ENCODE measurements at places on chromosomes 11 and 22.
A peak's percentile ranks its signal among the peaks of the same experiment; 100 is the strongest.

GRCh38 chr11:128342511-128343134 is 244.7 kb downstream of the ETS1 start:
- peak; percentile 75 for DNase-seq

DNA sequence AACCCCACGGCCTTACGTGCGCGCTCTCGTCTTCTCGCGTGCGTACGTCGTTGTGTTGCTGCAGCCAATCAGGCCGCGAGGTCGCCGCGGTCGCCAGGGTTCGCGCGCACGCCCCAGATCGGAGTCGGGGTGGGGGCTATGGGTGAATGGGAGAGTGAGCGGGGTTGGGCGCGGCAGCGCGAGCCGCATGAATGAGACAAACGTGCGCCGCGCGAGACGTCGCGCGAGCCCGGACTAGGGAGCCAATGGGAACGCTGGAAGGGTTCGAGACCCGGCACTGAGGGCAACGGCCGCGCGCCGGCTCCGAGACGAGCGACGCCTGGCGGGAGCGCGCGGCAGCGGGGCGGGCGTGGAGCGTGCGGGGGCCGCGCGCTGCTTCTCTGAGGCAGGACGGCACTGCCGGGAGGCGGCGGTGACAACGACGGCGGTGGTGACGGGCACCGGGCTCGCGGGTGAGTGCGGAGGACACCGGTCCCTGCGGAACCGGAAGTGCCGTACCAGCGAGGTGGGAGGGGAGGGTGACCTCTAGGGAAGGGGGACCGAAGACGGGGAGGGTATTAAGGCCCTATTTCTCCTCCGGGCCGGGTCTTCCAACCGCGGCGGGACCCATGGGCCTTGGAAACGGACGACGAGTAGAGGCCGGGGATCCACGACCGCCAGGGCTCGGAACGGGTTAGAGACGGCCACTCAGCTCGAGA is at the start of gene ZDHHC5:
Gene ZDHHC5, plus strand, starts transcription at position 379 of the 698 bp plus-strand sequence. CDS start 4,977 bp downstream, outside the sequence.
- peak; percentile 100 for DNase-seq

DNA sequence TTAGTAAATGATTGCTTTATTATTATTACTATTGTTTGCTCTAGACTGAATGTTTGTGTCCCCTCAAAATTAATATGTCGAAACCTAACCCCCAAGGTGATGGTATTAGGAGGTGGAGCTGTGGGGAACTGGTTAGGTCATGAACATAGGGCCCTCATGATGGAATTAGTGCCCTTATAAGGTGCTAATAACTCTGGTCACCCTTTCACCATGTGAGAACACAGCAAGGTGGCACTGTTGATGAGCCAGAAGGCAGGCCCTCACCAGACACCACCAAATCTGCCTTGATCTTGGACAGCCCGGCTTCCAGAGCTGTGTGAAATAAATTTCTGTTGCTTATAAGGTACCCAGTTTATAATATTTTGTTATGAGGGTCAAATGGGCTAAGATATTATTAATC is 95.8 kb downstream of the BDNF start:
- DNase-seq, result no peak

DNA sequence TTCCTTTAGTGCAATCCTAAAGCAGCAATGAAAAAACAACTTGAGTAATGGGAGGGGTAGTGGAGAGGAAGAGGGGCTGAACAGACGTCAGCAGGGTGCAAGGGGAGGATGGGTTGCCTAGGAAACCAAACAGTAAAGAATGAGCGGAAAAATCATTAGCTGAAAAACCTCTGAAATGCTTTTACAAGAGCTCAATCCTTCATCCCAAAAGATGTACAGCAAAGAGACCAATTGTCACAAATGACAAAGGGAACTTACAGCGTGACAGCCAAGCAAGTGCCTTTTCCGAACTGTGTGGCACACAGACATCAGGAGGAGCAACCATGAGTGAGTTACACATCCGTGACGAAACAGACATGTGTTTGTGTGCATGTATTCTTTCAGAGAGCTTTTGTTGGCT is 104.6 kb downstream of the SIK3 start:
- peak; percentile 70 for DNase-seq

GRCh38 chr11:112997857-112998466 is 36.7 kb downstream of the NCAM1 start:
- DNase-seq, result no peak

- no peak for DNase-seq
Measured at GRCh38 chr11:93532281-93532789, 10.9 kb downstream of the SMCO4 start.

GRCh38 chr11:112227471-112227870 is 1.2 kb downstream of the PTS start:
- no peak for DNase-seq

- no peak for DNase-seq
Measured at GRCh38 chr11:21635394-21636145, 557.3 kb upstream of the ANO5 start.

DNA sequence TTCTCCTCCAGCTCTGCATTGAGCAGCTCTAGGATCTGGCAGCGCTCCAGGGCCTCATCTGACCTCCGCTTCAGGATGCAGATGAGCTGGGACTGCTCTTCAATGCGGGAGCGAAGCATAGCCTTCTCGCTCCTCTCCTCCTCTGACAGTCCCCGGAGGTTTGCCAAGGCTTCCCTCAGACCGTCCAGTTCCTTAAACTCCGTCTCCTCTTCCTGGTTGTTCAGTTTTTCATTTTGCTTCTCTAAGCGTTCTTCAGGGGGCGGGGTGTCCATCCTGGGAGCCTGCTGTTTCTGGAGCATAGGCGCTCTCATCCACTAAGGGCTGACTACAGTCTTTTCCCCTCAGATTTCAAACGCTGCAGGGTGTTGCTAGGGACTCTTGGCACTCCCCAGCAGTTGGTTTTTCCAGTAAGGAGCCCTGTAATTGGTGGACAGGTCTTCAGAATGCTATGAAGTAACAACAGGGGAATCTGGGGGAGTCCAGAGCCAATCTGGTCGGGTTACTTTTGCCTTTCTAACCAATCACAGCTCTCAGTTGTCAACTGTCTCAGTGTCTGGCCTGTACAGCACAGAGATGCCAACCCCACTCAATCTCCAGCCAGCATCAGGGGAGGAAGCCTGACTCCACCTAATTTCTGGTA is at the start of gene CCDC89:
Gene CCDC89, minus strand, starts transcription at position 376 of the 640 bp plus-strand sequence. Its CDS starts 65 bp downstream, at position 311.
- no peak for DNase-seq

DNA sequence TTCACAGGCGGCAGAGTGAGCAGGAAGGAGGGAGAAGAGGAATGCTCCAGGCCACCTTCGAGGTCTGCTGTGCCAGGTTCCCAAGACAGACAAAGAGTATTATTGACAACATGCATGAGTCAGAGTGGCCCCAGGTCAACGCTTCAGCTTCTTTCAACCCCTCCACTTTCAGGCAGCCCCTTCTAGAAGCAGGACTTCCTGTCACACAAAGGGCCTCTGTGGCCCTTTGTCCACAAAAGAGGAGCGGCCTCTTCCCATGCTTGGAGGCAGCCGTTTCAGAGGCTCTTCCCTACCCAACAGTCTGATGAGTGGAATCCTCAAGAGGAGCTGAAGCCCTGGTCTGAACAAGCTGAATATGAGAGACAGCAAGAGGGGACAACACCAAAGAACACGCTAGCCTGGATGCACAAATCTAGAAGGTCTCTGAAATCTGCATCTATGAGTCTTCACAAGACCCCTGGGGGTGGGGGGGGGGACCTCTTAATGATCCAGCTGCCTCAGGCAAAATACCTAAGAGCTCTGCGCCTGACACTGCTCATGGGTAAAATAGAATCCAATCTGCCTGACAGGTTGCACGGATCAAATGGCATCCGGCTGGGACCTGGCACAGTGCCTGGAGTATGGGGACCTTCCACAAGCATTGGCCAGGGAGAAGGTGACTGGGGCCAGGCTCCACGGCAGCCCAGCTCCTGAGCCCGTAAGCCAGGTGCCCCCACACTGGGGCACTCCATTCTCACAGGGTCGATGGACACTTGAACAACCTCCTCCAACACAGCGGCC is 67.5 kb downstream of the PACSIN2 start:
- DNase-seq, result no peak

- DNase-seq, result no peak
Measured at GRCh38 chr11:131814108-131814507, 443.7 kb downstream of the NTM start.

- no peak for DNase-seq
Measured at GRCh38 chr22:21034989-21035388, 2.6 kb upstream of the SLC7A4 start.

DNA sequence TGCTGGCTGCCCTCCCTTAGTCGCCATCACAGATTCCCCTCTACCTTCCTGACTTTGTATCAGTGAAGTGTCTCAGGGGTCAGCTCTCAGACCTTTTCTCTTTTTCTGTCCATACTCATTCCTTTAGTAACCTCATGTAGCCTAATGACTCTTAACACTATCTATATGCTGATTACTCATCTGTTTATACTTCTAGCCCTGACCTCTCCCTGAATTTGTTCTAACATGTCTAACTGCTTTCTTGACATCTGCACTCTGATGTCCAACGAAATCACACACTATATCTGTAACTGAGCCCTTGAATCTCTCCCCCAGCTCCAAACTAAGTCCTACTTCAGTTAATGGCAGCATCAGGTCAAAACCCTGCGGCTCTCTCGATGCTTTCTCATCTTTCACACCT is 135.8 kb upstream of the TIMP3 start:
- DNase-seq, result no peak

DNA sequence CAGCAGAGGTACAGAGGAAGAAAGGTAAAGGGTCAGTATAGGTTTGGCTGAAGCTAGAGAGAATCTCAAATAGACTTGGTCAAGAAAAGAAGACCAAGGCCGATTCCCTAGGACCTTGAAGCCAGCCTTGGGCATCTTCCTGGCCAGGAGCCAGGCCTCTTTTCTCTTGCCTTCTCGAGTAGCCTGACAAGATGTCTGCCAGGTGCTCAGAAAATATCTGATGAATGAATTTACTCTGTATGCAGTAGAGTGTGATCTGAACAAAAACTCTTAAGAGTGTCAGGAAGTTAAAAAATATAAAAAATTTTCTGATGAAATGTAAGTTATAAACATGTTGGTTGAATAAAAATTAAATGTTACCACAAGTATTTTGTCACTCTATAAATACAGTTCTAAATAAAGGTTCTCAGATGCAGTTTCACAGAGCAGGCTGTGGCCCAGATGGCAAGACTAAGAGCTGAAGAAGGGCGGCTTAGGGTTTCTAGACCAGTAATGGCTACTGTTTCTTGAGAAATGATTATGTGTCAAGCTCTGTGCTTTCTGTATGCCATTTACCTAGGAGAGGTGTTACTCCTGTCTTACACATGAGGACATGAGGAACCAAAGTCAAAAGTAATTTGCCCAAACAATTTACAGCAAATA is 98.1 kb downstream of the ATXN10 start:
- DNase-seq, result no peak

- no peak for DNase-seq
Measured at GRCh38 chr11:88377144-88377543, 39.6 kb upstream of the CTSC start.

GRCh38 chr22:27405672-27406388 is 395.7 kb downstream of the MN1 start:
- DNase-seq, result no peak

DNA sequence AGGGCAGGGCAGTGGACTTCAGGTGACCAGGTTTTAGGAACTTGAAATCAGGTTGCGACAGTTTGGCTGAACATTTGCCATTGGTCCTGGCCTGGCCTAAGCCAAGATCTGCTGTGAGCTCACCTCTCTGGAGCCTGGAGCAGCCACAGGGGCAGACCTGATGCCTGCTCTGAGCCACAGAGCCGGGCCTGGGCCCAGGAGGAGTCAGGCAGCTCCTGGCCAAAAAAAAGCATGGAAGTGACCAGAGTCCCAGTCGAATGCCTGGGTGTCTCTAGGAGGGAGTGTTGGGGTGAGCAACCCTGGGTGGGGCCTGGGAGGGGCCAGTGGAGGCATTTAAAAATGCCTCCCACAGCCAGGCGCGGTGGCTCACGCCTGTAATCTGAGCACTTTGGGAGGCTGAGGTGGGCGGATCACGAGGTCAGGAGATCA is 6.0 kb upstream of the OMP start:
- no peak for DNase-seq

DNA sequence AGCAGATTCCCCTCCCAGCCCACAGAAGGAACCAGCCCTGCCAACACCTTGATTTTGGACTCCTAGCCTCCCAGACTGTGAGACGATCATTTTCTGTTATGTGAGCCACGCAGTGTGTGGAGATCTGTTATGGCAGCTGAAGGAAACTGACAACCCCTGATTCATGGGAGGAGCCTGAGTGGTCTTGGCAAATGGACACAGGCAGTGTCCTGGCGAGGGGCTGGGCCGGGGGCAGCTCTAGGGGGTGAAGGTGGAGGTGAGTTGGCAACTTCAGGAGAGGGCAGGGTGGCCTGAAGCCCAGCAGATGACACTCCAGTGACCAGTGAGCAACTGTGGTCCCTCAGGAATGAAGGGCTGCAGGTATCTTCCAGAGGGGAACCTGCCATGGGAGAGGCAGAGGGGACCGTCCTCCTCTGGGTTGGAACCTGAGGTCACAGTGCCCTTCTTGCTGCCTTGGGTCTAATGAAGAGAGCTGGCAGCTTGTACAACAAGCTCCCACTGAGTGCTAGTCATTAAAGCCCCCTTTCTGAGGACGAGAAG is 82.7 kb downstream of the CSNK2A3 start:
- no peak for DNase-seq

DNA sequence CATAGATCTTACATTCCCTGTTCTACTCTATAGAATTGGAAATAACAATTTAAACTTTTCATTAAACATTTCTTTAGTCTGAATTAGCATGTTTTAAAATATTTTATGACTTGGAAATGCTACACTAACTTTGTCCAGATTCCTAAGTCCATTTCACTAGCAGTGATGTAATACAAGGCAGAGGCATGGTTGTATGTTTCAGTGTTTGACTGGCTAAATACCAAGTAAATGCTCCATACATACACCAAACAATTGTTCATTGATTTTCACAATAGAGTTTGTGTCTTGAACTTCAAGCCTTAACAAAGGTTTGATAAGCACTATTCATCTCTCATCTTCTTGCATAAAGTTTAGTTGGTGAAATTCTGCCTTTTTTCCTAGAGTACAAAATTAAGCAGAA is 13.5 kb downstream of the ZBED5 start:
- DNase-seq, result no peak

DNA sequence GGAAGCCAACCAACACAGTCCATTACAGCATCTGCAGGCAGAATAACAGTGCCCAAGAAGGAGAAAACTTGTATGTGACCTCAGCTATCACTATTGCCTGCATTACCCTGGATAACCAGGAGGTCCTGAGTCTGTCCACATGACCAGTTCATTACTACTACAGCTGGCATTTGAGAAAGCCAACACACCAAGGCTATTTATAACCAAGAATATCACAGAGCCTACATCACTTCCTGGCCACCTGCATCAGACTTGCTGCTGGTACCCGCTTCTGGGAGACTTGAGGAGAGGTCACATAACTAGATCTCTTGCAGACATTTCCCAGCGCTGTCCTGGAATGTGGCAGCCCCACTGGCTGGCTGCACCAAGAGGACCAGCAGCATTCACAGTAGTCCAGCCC is 11.1 kb upstream of the OR56B4 start:
- no peak for DNase-seq

DNA sequence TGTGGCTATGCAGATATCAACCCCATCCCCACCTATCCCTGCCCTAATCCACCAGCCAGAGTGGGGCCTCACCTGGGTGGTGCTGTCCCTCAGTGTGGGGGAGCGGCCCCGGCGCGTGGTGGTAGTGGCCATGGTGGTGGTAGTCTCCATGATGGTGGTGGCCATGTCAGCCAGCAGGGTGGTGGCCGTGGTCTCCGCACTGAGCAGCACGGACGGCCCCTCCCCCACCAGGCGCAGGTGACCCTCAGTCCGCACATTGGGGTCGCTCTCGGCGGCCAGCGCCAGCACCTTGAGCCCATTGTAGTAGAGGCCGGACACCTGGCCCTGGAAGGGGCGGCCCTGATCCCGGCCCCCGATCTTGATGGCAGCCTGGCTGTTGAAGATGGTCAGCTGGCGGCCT is 31.7 kb downstream of the SLC22A12 start:
- no peak for DNase-seq
